Activated B cell treated with CpG ODN at 0.5 μM for 24 hours (primary cell): ENCODE measurements at places on chromosomes 4 and X. TPM values are rescaled to one million over a fixed set of nuclear protein-coding genes. Genes with fewer than 3 reads are reported as not detected.

GRCh38 chrX:257681-258289 is 23.4 kb upstream of the PLCXD1 start:
- DNase-seq: no peak

GRCh38 chrX:2627272-2627867 is 63.7 kb upstream of the CD99 start:
- DNase-seq: no peak

Gene SAGE1
- not detected in 2 replicates for total RNA-seq

GRCh38 chr4:146472404-146472803 is 49.3 kb downstream of the SLC10A7 start:
- no peak for DNase-seq

Gene RTL3
- not detected in 2 replicates for total RNA-seq

GRCh38 chrX:139724626-139725025 is 16.7 kb upstream of the MCF2 start:
- DNase-seq: no peak

Gene TBX22
- not detected in 2 replicates for total RNA-seq

Gene PAGE4
- not detected in 2 replicates for total RNA-seq
